Activated T-cell treated with anti-CD3 and anti-CD28 coated beads, Interleukin-2, amount 50 U/mL, for 24 hours (primary cell): ENCODE measurements at places on chromosomes 16 and 17.

DNA sequence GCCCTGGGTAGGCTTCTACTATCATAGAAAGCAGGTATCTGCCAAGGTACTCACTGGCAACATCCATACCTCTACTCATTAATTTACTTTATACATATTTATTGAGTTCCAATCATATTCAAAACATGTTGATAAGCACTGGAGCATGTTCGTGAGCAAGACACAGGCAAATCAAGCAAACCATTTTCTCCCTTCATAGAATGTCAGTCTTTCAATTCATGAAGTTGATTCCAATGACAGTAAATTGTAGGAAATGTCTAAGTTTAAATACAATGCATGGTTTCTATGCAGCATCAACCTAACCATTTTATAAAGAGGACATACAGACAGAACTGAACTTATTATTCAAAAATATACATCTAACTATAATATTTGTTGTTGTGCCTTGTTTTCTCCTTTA is 978.6 kb downstream of the CDH8 start:
- H3K27me3 ChIP-seq: no peaks in the 10 kb centered on the region
- no peak overlapping the region for H3K4me3 ChIP-seq
- H3K27ac ChIP-seq: no peak overlapping the region

DNA sequence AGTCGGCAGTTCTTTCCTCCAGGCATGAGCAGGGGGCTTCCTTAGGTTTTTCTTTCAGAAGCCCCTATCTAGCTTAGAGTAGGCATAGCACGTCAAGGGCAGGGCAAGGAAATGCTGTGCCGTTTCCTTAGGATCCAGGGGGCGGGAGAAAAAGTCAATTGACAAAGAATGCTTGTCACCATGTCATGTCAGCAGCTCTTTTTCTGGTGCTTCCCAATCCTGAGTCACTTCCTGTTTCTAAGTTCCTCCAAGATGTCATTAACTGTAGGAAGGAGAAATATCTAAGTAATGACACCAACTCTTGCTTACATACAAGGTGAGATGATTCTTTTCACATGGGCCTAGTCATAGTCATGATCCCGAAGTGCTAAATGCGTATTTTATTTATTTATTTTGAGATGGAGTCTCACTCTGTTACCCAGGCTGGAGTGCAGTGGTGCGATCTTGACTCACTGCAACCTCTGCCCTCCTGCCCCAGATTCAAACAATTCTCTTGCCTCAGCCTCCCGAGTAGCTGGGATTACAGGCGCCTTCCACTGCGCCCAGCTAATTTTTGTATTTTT is 35.2 kb downstream of the GJC1 start:
- no peaks in the 10 kb centered on the region for H3K27me3 ChIP-seq
- H3K27ac ChIP-seq: no peak overlapping the region
- peaks cover 4% of the 10 kb centered on the region for H3K4me1 ChIP-seq
- H3K36me3 ChIP-seq: no peaks in the 10 kb centered on the region

DNA sequence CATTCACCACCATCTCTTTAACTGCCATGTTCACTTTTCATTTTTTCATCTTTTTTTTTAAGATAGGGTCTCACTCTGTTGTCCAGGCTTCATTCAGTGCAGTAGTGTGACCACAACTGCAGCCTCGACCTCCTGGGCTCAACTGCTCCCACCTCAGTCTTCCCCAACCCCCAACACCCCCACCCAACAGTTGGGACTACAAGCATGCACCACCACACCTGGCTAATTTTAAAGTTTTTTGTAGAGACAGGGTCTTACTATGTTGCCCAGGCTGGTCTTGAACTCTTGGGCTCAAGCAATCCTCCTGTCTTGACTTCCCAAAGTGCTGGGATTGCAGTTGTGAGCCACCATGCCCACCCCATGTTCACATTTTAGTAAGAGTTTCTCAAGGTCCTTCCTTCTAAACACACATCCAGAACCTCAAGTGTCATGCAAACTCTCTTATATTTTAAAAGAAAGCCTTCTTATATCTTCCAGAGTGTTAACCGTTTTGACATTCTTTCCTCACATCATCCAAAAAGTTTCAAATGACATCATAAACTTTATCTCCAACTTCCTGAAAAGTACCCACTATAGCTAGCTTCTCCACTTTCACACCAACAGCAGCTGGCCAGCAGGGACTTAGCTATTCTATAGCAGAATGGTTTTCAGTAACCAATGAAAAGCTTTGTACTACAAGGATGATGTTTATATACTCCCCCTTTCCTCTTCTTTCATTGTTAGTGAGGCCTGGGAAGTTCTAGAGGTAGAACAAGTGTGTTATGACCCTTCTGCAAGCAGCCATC is 49.3 kb downstream of the TRAF4 start:
- peaks cover 39% of the 10 kb centered on the region for H3K4me1 ChIP-seq
- H3K36me3 ChIP-seq: peaks cover 47% of the 10 kb centered on the region
- peak overlapping the region; percentile 27 for H3K27ac ChIP-seq
- no peaks in the 10 kb centered on the region for H3K27me3 ChIP-seq

GRCh38 chr17:47913050-47913449 is 17.0 kb downstream of the SP2 start:
- H3K27me3 ChIP-seq: no peaks in the 10 kb centered on the region
- no peak for DNase-seq
- H3K4me1 ChIP-seq: peaks cover 18% of the 10 kb centered on the region
- H3K4me3 ChIP-seq: no peak overlapping the region
- H3K27ac ChIP-seq: no peak overlapping the region
- peaks cover 51% of the 10 kb centered on the region for H3K36me3 ChIP-seq

DNA sequence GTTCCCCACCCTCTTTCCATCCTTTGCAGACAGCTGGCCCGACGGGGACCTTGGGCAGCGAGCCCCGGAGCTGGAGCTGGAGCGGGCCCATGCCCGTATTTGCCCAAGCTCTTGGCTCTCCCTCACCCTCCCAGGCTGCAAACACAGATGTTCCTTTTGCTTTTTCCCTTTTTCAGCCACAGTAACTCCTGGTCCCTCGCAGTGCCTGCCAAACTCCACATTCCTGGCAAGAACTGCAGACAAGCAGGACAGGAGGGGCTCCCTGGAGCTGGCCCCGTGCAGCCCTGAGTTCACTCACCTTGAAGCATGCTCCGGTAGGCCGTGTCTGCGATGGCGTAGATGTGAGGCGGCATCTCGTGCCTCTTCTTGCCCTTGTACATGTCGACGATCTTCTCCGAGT is 33.9 kb downstream of the MYH11 start:
- DNase-seq: no peak
- H3K27me3 ChIP-seq: peaks cover 3% of the 10 kb centered on the region
- H3K36me3 ChIP-seq: no peaks in the 10 kb centered on the region
- no peak overlapping the region for H3K4me3 ChIP-seq

DNA sequence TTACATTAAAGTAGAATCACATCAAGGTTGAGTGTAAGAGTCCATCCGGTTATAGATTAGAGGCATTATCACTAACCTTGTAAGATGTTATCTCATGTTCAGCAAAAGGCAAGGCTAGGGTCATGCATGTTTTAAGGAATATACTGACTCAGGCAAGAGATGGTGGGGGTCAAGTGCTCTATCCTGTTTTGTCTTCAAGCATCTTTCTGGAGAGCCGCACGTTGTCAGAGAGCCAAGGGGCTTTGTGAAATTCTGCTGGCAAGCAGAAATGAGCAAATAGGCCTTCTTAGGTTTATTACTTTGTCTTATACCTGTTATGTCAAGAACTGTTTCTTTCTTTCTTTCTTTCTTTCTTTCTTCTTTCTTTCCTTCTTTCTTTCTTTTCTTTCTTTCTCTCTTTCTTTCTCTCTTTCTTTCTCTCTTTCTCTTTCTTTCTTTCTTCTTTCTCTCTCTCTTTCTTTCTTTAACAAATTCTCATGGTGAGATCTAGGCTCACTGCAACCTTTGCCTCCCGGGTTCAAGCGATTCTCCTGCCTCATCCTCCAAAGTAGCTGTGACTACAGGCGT is 47.3 kb upstream of the IL34 start:
- H3K4me1 ChIP-seq: no peaks in the 10 kb centered on the region
- no peaks in the 10 kb centered on the region for H3K27me3 ChIP-seq
- no peaks in the 10 kb centered on the region for H3K36me3 ChIP-seq
- H3K27ac ChIP-seq: no peak overlapping the region
- no peak overlapping the region for H3K4me3 ChIP-seq

GRCh38 chr16:20004931-20005330 is 68.8 kb downstream of the GPR139 start:
- H3K36me3 ChIP-seq: no peaks in the 10 kb centered on the region
- no peaks in the 10 kb centered on the region for H3K4me1 ChIP-seq
- peaks cover 12% of the 10 kb centered on the region for H3K27me3 ChIP-seq
- no peak overlapping the region for H3K4me3 ChIP-seq
- no peak for DNase-seq
- H3K27ac ChIP-seq: no peak overlapping the region

DNA sequence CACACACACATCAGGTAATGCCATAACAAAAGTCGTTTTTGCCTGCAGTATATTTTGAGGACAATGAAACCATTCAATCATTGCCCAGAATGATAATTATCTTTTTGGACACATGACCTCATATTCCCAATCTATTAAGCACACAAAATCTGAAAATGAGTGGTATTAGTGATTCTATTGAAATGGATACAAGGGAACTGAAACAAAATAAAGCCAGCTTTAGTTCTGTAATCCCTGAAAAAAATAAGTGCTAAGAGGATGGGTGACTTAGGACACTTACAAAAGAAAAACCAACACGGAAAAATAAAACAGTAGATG is 128.3 kb upstream of the MAF start:
- no peak for DNase-seq
- H3K4me1 ChIP-seq: peaks cover 4% of the 10 kb centered on the region
- no peak overlapping the region for H3K27ac ChIP-seq
- no peak overlapping the region for H3K4me3 ChIP-seq

GRCh38 chr16:82024316-82024715 is 10.7 kb upstream of the HSD17B2 start:
- H3K4me3 ChIP-seq: no peak overlapping the region
- no peak for DNase-seq
- H3K36me3 ChIP-seq: no peaks in the 10 kb centered on the region
- H3K4me1 ChIP-seq: no peaks in the 10 kb centered on the region
- no peak overlapping the region for H3K27ac ChIP-seq

GRCh38 chr16:29807426-29808218 is 1.3 kb downstream of the MAZ start:
- peak overlapping the region; percentile 98 for H3K4me3 ChIP-seq
- peaks cover 58% of the 10 kb centered on the region for H3K4me1 ChIP-seq
- peaks cover 2% of the 10 kb centered on the region for H3K27me3 ChIP-seq
- H3K27ac ChIP-seq: peak overlapping the region; percentile 99
- DNase-seq: peak; percentile 93
- H3K36me3 ChIP-seq: peaks cover 64% of the 10 kb centered on the region

GRCh38 chr16:53055541-53056391 is 975 bp downstream of the CHD9 start:
- no peak for DNase-seq
- H3K4me1 ChIP-seq: peaks cover 35% of the 10 kb centered on the region
- H3K27me3 ChIP-seq: no peaks in the 10 kb centered on the region
- H3K27ac ChIP-seq: peak overlapping the region; percentile 89

DNA sequence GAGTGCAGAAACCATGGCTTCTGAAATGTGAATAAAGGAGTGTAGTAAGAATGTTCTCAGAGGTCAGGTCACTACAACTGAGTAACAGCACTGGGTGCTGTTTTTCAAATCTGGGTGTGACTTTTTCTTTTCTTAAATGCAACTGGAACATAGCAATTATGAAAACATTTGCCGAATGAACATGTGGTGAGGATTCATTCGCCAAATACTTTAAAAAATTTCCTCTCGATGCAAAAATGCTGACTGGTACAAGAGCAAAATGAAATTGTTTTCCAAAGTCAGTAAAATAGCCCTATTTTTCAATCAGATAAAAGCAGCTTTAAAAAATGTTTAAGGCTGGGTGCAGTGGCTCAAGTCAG is 18.6 kb downstream of the ZDHHC7 start:
- H3K27me3 ChIP-seq: no peaks in the 10 kb centered on the region
- H3K4me3 ChIP-seq: no peak overlapping the region
- H3K27ac ChIP-seq: peak overlapping the region; percentile 0
- peaks cover 80% of the 10 kb centered on the region for H3K36me3 ChIP-seq
- H3K4me1 ChIP-seq: peaks cover 20% of the 10 kb centered on the region

GRCh38 chr17:17783825-17784656 is 52.7 kb downstream of the SREBF1 start:
- no peak overlapping the region for H3K27ac ChIP-seq
- no peaks in the 10 kb centered on the region for H3K36me3 ChIP-seq
- peaks cover 26% of the 10 kb centered on the region for H3K4me1 ChIP-seq
- peaks cover 3% of the 10 kb centered on the region for H3K27me3 ChIP-seq
- H3K4me3 ChIP-seq: peak overlapping the region; percentile 61
- DNase-seq: peak; percentile 46

- no peaks in the 10 kb centered on the region for H3K27me3 ChIP-seq
- no peak overlapping the region for H3K27ac ChIP-seq
- H3K4me3 ChIP-seq: no peak overlapping the region
- H3K36me3 ChIP-seq: no peaks in the 10 kb centered on the region
- no peaks in the 10 kb centered on the region for H3K4me1 ChIP-seq
- no peak for DNase-seq
Observed at GRCh38 chr17:18167421-18167820, 16.2 kb upstream of the ALKBH5 start.

DNA sequence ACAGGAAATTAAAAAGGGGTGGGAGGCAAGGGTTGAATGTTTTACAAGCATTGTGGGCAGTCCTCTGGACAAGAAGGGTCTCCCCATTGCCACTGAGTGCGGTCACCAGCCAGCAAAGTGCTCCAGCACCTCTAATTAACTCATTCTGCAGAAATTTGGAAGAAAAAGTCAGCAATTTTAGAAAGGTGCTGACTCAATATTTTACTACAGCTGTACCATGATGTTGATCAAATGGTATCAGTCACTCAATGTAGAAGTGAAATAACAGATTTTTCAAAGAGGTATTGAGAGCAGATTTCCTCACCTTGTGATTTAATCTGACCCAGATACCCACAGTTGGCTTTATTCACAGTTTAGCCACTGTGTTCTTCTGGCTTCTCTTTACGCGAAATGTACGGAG is 96.7 kb downstream of the PMP22 start:
- H3K4me1 ChIP-seq: no peaks in the 10 kb centered on the region
- peaks cover 21% of the 10 kb centered on the region for H3K27me3 ChIP-seq
- H3K36me3 ChIP-seq: no peaks in the 10 kb centered on the region
- no peak overlapping the region for H3K4me3 ChIP-seq
- no peak for DNase-seq

- H3K36me3 ChIP-seq: no peaks in the 10 kb centered on the region
- no peak overlapping the region for H3K4me3 ChIP-seq
- DNase-seq: no peak
- H3K4me1 ChIP-seq: peaks cover 18% of the 10 kb centered on the region
- H3K27ac ChIP-seq: no peak overlapping the region
Observed at GRCh38 chr17:47257651-47258339, 4.2 kb downstream of the ITGB3 start.

- H3K4me3 ChIP-seq: no peak overlapping the region
- DNase-seq: no peak
- H3K27me3 ChIP-seq: peaks cover 34% of the 10 kb centered on the region
- H3K4me1 ChIP-seq: peaks cover 10% of the 10 kb centered on the region
- H3K36me3 ChIP-seq: no peaks in the 10 kb centered on the region
Observed at GRCh38 chr17:35738519-35739133, 7.2 kb downstream of the RASL10B start.
